ENCODE measurements at places on chromosomes 4 and X.
A peak's percentile ranks its signal among the peaks of the same experiment; 100 is the strongest.

GRCh38 chr4:165328708-165329107 is 1.2 kb downstream of the MSMO1 start:
- no peak for DNase-seq

DNA sequence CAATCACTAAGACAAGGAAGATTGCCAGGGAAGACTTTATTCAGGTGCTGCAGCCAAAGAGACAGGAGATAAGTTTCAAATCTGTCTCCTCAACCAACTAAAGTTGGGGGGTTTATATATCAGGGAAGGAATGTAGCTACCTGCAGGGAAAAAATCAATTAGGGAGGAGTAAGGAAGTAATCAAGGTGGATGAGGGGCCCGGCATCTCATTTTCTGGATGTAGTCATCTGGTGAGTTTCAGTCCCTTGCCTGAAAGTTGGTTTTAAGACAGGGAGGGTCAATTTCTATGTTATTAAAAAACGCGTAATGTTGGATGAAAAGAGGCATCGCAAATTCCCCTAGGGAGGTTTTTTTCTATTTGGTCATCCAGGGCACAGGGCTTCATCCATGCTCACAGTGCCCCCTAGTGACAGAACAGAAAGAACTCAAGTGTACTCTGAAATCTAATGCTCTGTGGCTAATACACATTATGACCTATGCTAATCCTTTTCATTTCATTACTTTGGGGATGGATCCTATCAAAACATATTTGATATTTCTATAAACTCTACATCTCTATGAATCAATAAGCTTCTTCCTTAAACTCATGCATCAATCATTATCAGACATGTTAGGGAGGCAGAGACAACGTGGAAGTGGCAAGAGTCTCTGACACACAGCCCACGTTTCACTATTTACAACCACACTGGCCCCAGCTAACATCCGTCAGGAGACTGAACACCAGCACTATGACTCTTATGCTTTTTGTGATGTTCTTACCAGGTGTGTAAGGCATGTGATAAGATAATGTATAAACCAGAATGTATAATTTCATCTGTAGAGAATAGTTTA is 1577.0 kb upstream of the TENM3 start:
- peak; percentile 11 for DNase-seq

GRCh38 chr4:88737307-88737941 is 39.8 kb upstream of the NAP1L5 start:
- DNase-seq: no peak

- DNase-seq: no peak
These were observed 161.6 kb downstream of the PCDH18 start for GRCh38 chr4:137370679-137371078.

- DNase-seq: peak; percentile 58
These were observed 299.5 kb downstream of the MAPK10 start for GRCh38 chr4:86060341-86060740.

- DNase-seq: no peak
These were observed 171.7 kb upstream of the ZCCHC13 start for GRCh38 chrX:74132280-74132679.

- no peak for DNase-seq
These were observed 577.1 kb downstream of the GALNTL6 start for GRCh38 chr4:172390331-172390730.

- DNase-seq: no peak
These were observed 9.1 kb downstream of the TSPAN7 start for GRCh38 chrX:38570396-38570795.

- DNase-seq: no peak
These were observed 11.3 kb downstream of the SLC38A5 start for GRCh38 chrX:48458711-48459110.

All from CMK (cell line).